ENCODE measurements at places on chromosomes 13 and 19. TPM values are rescaled to one million over a fixed set of nuclear protein-coding genes. Genes with fewer than 3 reads are reported as not detected.

GRCh38 chr13:70390064-70390463, 281.8 kb upstream of the KLHL1 start:
- DNase-seq = no peak

DNA sequence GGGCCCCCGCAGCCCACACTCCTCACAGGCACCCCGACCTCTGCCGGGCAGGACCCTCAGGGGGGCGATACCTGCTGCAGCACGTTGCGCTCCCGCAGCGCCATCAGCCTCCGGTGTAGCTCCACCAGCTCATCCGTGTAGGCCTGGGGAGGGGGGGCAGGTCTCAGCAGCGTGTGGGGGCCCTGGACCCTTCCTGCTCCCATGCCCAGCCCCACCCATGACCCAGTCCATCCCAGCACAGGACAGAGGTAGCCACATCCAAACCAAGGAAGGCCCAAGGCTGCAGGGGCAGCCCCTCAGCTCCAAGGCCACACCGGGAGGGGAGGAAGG, 66.5 kb downstream of the MLLT1 start:
- DNase-seq = no peak

Gene ANGPTL8
- total RNA-seq = not detected

Gene ZSCAN4
- total RNA-seq = not detected

DNA sequence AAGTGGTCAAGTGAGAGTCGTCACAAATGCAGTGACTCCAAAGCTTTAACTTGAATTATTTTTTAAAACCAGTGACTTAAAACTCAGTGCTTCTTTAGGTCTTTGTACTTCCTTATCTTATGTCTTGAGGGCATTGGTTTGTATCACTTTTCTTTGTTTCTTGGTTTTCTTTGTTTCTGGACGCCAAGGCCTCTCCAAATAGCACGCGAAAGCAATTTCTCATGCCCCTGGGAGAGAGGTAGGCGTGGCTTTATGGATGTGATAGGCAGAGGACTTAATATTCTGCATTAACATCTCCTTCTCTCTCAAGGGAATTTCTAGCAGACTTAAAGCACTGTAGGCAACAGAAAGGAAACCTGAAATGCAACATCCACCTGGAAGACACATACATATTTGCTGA, 20.6 kb downstream of the UBE2L5 start:
- DNase-seq = no peak

DNA sequence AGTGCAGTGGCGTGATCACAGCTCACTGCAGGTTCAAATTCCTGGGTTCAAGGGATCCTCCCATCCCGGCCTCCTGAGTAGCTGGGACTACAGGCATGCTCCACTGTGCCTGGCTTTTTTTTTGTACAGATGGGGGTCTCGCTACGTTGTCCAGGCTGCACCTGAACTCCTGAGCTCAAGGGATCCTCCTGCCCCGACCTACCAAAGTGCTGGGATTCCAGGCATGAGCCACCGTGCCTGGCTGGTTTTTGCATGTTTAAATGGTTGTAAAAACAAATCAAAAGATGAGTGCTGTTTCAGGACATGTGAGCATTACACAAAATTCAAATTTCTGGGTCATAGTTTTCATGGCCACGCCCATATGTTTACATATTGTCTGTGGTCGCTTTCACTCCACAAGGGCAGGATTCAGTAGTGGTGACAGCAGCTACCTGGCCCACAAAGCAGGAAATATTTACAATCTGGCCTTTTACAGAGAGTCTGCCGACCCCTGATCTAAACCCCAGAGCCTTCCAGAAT, 5.3 kb downstream of the MATK start:
- DNase-seq = no peak

Gene HSPB6
- 0.85 TPM for total RNA-seq

GRCh38 chr19:33811736-33812387, 15.2 kb downstream of the KCTD15 start:
- no peak for DNase-seq

DNA sequence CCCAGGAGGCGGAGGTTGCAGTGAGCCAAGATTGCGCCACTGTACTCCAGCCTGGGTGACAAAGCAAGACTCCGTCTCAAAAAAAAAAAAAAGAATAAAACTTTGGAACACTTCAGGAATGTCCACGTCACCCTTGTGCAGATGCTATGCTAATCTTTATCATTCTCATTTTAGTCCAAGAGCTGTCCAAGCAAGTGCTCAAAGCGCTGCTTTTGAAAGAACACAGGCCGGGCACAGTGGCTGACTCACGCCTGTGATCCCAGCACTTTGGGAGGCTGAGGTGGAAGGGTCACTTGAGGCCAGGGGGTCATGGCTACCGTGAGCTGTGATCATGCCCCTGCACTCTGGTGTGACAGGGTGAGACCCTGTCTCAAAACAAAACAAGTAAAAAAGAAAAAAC, 11.1 kb upstream of the UQCR11 start:
- no peak for DNase-seq

DNA sequence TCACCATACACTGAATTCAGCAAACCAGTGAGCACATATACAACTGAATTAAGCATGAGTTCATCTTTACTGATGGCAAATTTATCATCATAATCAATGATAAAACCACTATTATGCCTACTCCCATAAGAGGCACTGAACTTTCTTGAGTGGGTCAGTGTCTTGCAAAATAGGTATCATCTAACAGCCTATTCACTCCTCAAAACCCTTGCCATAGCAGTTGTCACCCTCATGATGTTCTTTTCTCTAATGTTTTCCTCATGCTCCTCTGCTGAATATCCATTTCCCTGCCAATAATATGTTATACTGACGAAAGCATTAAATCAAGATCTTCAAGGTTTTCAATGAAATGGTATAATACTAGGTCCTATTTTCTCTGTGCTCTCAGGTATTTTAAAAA, 5.6 kb downstream of the ARGLU1 start:
- DNase-seq = no peak

DNA sequence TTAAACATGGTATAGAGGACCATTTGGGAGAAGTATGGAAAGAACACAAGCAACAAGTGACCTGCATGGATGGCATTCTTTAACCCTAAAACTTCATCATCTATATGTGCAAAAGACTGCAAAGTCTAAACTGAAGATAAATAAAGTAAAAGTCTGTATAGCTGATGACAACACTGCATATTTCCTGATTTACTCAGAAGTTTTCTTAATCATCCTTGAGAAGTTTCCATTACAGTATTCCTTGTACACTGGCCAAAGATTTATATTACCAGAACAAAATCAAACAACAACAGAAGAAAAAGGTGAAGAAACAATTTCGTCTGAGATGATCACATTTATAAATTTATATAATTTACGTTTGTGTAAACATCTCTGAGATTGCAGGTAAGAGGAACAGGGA, 805.7 kb downstream of the PCDH9 start:
- no peak for DNase-seq

Gene ERICH4
- not detected for total RNA-seq

GRCh38 chr19:54696117-54696548, 28.1 kb upstream of the KIR3DL3 start:
- DNase-seq = no peak

DNA sequence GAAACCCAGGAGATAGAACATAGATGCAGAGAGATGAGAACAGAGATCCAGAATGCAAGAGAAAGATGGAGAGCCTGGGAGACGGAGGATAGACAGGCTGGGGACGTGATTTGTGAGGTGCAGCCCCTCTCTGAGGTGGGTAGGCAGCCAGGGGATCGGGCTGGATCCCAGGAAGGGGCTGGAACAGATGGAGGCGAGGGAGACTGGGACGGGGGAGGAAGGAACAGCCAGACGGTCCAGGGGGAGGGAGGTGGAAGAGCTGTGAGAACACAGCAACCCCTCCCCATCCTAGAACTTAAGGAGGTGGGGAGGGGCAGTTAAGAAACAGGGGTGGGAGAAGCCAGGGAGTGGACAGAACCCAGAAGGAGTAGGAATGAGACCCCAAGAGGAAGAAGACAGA, 3.1 kb downstream of the SLC17A7 start:
- DNase-seq = no peak

Gene SUGT1
- total RNA-seq = 52.5 TPM

Gene TTYH1
- total RNA-seq = 0.70 TPM

Gene CFAP97D2
- not detected for total RNA-seq

DNA sequence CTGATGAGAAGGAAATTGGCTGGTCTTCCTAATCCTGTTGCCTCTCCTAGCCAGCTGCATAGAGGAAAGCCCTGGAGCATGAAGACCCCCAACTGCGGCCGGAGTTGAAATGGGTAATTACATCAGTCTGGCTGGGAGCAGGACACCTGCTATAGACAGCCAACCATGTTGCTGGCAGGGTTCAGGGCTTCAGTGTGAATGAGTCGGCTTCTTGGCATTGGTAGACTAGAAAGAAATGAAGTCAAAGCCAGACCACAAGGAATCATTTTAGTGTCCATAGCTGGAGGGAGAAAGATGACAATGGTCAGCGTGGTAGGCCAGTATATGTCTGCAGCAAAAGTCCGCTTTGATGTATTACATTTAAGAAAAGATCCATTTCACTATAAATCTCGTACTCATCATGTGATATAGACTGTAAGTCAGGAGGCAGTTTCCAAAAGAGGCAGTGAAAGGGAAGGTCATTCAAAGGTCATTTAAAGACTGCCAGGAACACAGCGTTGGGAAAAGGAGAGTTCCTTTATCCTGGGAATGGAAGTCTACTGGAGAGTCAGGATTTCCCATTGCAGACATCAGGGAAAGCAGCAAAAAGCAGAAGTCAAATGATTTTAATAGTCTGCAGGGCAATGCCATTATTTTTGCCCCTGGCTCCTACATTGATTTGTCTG, 262.7 kb downstream of the DNAJC15 start:
- no peak for DNase-seq

Gene CCDC8
- total RNA-seq = not detected

Data from activated CD8-positive, alpha-beta T cell treated with anti-CD3 and anti-CD28 coated beads for 36 hours (primary cell).